ENCODE measurements at places on chromosomes 4 and X. TPM values are rescaled to one million over a fixed set of nuclear protein-coding genes. Genes with fewer than 3 reads are reported as not detected.

The IL15 gene
- 2.0 TPM for total RNA-seq

DNA sequence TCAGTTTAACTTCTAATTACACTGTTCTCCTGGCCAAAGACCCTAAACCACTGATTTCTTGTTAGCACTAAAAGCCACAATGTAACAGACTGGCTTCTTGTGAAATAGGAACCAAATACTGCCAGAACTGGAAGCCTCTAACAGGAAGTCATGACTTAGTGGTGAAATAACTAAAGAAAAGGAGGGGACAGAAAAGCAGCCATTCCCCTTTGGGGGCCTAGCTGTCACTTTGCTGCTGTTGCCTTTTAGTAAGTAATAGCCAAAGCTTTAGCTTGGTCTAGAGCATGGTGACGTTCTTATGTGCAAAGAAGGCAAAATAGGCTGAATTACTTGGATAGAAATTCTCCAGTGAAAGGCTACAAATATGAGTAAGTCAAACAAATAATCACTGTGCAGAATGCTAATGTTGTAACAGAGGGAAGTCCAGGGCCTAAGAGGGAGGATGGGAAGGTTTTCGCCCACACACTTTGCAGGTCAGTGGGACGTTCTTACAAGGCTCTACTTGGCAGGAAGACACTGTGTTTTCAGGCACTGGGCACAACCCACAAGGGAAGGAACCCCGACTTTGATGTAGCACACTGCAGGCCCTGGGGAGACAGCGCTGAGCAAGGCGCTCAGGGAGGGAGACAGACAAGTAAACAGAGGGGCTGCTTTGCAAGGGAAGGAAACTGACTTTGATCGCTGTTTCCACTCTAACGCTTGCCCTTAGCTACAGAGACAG is 16.7 kb downstream of the GAB3 start:
- DNase-seq, result no peak
- H3K4me3 ChIP-seq, result no peak overlapping the region
- H3K36me3 ChIP-seq, result no peaks in the 10 kb centered on the region
- peaks cover 88% of the 10 kb centered on the region for H3K4me1 ChIP-seq
- H3K27ac ChIP-seq, result peak overlapping the region; percentile 62

DNA sequence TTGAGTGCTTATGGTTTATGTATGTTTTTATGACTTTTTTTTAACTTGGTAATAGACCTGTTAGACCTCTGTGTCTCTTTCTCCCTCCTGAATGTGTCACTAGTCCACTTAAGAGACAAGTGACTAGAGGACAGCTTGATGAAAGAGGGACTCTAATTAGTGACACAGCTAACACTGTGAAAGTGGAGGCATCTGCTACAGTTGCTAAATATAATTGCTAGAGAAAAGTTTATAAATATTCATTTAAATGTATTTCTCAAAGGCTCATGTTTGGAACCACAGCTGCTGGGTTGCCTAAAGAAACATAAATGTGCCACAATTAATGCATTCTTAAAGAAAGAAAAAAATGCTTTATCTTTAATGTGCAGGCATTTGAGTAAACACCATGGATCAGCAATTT is 176.4 kb downstream of the FRMPD4 start:
- H3K36me3 ChIP-seq, result no peaks in the 10 kb centered on the region
- no peak overlapping the region for H3K27ac ChIP-seq
- H3K4me3 ChIP-seq, result no peak overlapping the region
- no peaks in the 10 kb centered on the region for H3K4me1 ChIP-seq
- no peaks in the 10 kb centered on the region for H3K27me3 ChIP-seq

- H3K4me1 ChIP-seq, result no peaks in the 10 kb centered on the region
- no peak overlapping the region for H3K27ac ChIP-seq
- H3K27me3 ChIP-seq, result no peaks in the 10 kb centered on the region
- no peak overlapping the region for H3K4me3 ChIP-seq
- peaks cover 98% of the 10 kb centered on the region for H3K36me3 ChIP-seq
These were observed 11.3 kb downstream of the UBA1 start for GRCh38 chrX:47204970-47205369.

The STPG2 gene
- total RNA-seq, result 0.37 TPM

The COX18 gene
- 12.4 TPM for total RNA-seq

The NDP gene
- not detected for total RNA-seq

The SOX3 gene
- total RNA-seq, result not detected

GRCh38 chrX:110135618-110136017 is 132.7 kb downstream of the TMEM164 start:
- H3K4me1 ChIP-seq, result no peaks in the 10 kb centered on the region
- H3K27ac ChIP-seq, result no peak overlapping the region
- no peak overlapping the region for H3K4me3 ChIP-seq
- H3K36me3 ChIP-seq, result no peaks in the 10 kb centered on the region
- no peak for DNase-seq
- no peaks in the 10 kb centered on the region for H3K27me3 ChIP-seq

GRCh38 chr4:7367406-7367805 is 67.3 kb downstream of the PSAPL1 start:
- no peaks in the 10 kb centered on the region for H3K36me3 ChIP-seq
- H3K4me1 ChIP-seq, result peaks cover 18% of the 10 kb centered on the region
- no peak overlapping the region for H3K4me3 ChIP-seq
- H3K27ac ChIP-seq, result no peak overlapping the region

DNA sequence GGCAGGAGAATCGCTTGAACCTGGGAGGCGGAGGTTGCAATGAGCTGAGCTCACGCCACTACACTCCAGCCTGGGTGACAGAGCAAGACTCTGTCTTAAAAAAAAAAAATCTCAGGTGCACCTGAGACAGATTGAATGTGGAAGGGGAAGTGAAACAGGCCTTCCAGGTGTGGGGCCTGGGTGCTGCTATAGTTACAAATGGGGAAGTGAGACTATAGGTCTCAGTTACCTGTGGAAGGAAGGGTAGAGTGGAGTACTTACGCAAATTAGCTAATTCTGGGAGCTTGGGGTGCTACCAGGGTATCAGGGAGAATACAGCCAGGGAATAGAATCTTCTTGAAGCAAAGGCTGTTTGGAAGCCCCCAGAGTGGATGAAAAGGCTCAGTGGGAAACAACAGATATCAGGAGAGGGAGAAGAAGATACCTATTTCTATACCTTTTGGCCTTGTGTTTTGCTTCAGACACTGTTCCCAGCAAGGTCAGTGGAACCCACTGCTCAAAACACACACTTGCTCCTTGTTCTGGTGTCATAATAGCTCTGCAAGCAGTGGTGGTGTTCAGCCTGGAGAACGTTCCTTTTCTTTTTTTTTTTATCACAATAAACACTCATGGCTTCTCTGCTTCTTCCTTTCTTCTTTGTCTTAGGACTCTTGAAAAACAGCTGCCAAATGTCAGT is 7.0 kb downstream of the CD38 start:
- no peaks in the 10 kb centered on the region for H3K36me3 ChIP-seq
- no peak overlapping the region for H3K4me3 ChIP-seq
- no peaks in the 10 kb centered on the region for H3K4me1 ChIP-seq
- DNase-seq, result no peak
- H3K27me3 ChIP-seq, result no peaks in the 10 kb centered on the region

Data from right atrium auricular region (tissue), 2 donors.